ENCODE measurements at places on chromosomes 4 and X.

GRCh38 chrX:85244450-85245211, 840 bp downstream of the ZNF711 start:
- no peak for DNase-seq

DNA sequence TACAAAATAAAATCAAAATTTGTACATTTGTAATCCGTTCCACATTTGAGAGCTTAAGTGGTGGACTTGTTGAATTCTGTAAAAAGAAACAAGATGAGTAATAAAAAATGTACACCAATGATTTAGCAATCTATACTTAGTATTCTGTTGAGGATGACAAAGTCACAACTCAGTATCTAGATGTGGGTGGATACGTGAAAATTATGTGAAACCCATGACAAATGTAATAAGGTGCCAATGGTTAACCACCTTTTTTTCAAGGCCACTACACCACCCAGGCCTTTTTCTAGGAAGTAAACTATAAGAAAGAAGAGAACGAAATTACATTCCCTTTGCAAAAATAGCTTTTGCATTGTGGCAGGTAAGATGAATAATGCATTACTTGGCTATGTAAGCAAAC, 77.0 kb downstream of the ATP8A1 start:
- DNase-seq: no peak

- no peak for DNase-seq
These were observed 34.0 kb upstream of the VEGFD start for GRCh38 chrX:15418041-15418706.

DNA sequence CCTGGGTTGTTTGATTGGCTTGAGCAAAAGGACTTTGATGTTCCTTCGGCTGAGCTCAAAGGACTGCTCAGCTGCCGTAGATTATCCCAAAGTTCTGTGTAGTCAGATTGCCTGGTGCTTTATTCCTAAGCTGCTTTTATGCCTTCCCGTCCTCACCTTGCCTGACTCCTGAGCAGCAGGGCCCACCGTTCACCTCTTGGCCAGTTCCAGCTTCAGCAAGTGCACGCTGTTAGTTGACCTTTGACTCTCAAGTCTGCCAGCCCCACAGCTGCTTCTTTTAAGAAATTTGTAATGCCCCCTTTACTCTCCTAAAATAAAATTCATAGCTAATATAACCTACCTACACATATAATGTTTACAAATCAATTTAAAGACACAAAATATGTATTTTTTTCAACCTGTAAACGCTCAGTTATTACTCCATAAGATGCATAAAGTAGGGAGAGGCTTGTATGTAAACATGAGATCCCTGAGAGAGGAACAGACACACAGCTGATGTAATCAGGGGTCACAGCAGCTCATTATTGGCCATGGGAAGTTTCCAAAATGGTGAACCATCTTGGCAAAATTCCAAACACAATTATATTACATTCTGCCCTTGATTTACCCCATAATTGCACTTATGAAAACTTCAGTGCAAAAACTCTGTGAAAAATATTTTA, 28.6 kb downstream of the UCHL1 start:
- no peak for DNase-seq

DNA sequence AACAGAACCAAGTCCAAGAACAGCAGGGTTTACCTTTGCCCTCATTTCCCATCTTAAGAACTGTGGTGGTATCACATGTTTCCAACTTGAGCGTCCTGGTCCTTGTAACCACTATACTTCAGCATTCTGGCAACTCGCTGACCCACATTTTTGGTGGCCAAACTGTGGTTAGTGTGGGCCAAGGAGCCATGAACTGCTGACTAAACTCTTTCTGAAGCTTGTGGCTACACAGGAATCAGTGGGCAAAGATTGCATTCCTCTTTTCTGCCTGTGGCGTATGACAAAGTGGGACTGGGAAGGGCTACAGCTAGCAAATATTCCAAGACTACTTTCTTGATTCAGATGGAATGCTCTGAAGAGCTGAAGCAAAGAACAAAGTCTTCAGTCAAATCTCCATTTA, 106.3 kb upstream of the MID1 start:
- no peak for DNase-seq

- no peak for DNase-seq
These were observed 31.0 kb downstream of the KDM6A start for GRCh38 chrX:44903830-44904530.

- DNase-seq: no peak
These were observed 4.8 kb downstream of the NOP14 start for GRCh38 chr4:2958446-2958845.

- DNase-seq: no peak
These were observed 55.9 kb upstream of the LEF1 start for GRCh38 chr4:108224611-108225053.

DNA sequence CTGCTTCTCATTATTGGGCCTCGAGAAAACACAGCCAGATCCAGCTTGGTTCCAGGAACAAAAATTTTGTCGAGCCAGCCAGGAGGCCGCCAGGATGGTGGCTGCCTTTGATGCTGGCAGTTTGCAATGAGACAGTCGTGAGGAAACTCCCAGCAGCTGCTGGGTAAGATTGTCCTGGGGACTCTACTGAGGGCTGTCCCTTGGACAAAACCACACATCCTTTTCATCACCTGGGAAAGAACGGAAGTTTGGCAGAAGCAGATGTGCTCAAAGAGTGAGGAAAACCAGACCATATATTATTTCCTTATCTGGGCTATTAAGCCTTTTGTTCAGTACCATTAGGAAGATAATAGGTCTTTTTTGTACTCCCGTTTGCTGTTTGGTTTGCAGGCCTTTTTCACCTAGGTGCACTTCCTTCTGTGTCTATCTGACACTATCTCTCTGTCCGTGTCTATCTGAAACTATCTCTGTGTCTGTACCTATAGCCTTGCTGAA, 13.4 kb upstream of the PAPSS1 start:
- no peak for DNase-seq

DNA sequence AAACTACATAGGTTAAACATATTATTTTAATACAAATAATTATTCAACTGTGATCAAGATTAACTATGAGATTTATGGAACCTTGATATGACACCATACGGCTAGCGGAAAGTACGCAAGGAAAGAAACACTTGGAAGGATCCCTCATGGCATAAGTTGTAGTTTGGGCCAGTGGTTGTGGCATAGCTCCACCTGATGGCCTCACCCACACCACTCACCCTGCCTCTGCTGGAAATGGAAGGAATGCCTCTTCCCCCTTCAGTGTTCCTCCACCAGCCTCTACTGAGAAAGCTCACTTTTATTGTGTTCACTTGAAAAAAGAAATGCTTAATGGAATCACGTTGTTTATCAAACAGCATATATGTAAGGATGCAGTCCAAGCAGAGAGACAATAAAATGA, 86.4 kb downstream of the BMP15 start:
- no peak for DNase-seq

GRCh38 chr4:114180481-114180880, 201.0 kb upstream of the ARSJ start:
- peak; percentile 9 for DNase-seq

- DNase-seq: no peak
These were observed 198.7 kb downstream of the ENOX2 start for GRCh38 chrX:130704053-130705038.

GRCh38 chr4:26622913-26623312, 39.0 kb downstream of the TBC1D19 start:
- no peak for DNase-seq

DNA sequence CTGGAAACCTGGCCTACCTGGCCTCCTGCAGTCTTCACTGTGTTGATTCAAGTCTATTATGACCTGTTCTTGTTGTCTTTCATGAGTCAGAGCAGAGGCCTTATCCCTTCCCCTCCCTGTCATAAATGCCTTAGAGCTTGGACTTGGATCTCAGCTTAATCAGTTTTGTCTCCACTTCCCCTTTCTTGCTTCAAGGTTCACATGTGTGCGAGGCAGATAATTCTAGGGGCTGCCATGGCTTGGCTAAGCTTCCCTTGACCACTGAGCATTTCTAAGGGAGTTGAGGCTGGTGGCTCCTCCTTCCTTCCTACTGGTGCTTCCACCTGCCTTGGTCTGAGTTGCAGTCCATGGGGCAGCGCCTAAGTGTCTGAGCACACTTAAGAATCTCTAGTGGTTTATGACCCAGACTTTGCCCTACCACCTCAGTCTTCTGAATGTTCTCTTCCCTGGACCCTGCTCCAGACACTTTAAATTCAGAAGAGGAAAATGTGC, 1.7 kb upstream of the HEPH start:
- no peak for DNase-seq

DNA sequence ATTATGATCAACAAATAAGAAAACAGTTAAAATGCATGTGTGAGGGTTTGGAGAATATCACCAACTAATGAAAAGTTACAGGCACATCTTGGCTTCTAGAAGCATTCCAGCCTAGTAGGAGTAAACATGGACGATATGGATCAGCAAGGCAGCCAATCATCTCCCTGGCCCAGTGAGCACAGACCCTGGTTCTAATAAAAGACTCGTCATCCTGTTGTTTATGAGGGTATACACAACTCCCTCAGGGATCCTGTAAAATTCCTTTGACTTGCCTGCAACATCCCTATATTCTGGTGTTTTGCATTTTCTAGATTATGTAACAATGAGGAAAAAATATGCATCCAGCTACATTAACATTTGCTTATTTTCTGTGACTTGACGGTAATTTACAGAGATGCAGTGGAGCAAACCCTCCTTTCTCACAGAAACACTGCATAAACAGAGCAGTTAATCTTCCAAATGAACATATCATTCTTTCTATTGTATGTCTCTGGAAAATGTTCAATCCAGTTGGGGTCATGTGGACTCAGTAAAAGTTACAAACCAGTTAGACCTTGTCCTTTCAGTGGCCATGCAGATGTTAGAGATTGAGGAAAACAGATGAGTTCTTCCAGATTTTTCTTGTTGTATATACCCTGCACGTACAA, 88.9 kb upstream of the NDP start:
- no peak for DNase-seq

DNA sequence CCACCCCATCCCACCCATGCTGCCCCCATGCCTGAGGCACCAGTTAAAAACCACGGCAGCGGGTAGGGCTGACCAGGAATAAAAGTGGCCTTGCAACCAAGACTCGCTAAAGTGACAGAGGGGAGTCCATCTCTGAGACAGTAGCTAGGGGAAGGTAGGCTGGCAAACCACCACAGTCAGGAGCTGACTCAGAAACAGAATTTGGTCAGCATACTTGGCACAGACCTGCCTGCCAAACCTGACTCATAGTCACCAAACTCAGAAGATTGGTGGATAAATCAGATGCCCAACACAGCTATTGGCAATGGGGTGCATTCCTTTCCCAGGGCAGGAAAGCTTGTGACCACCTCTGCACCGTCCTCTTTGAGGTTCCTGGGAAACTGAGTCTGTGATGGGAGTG, 193.8 kb downstream of the BCOR start:
- no peak for DNase-seq

DNA sequence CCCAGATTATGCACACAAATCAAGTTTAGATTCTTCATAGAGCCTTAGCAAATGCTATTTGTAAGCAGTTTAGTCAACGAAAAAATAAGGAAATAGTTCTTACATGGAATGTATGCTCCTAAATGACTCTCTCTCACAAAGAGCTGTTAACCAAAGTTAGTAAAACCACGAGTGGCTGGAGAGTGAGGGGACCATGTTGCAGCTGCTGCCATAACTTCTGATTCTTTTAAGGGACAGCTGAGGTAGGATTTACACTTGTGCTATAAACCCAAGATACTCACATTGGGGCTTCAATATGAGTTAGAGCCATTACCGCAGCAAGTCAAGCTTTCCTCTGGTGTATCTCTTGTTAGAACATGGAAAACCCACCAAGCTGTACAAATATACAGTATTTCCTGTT, 2.7 kb downstream of the DOCK11 start:
- no peak for DNase-seq

DNA sequence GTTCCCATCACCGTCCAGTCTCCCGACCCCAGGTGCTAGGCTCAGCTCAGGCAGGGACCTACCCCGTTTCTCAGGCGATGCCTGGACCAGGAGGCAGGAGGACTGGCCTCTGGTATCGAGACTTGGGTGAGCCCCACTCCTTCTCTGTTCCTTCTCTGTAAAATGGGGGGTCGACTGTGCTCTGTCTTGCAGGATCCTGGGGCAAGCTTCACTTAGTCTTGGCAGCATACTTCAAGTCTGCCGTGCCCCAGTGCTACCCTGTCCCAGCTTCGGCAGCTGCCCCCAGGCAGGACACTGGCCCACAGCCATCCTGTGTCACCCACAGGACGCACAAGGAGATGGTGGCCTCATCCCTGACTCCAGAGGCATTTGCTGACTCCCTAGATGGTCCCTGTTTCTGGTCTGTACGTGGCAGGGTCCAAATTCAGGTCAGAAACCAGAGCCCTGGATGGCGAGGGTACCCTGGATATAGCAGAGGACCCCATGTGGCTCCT, 7.0 kb upstream of the HAUS7 start:
- DNase-seq: no peak

DNA sequence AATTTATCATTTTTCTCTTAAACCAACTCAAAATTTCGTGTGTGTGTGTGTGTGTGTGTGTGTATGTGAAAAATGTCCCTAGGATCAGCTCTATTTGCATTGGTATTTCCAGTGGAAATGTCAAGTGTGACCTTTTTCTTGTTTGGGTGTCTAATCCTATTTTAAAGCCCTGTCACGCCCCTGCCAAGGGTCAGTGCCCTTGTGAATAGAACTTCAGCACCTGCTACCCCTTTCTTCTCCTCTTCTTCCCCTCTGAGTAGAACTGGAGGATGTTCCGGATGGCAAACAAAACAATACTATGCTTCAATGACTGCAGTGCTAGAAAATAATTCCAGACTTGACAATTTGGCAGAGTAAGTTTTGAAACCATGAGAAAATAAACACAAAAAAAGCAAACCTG, 67.3 kb downstream of the SPRY1 start:
- no peak for DNase-seq

DNA sequence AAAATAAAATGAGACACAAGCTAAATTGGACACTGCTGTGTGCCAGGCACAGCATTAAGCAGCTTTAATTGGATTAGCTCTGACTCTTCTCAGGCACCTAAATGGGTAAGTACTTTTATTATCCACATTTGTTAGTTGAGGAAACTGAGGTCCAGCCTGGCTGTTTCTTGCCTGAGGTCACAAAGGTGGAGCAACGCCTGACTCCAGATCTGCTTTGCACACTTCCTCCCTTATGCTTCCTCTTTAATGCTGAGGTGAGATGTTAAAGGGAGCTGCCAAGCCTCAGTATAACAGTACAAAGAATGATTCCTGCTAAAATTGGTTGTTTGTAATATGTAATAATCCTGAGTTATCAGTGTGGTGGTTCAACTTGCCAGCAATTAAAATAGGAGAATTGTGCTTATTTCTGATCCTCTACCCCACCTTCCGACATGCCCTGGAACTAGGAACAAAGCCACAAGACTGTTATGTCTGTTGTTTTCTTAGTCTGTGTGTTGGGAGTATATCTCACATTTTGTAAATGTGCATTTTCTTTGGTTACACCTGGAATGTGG, 74.4 kb downstream of the AFF1 start:
- no peak for DNase-seq

- DNase-seq: no peak
These were observed 5.1 kb upstream of the SFRP2 start for GRCh38 chr4:153794006-153794405.

DNA sequence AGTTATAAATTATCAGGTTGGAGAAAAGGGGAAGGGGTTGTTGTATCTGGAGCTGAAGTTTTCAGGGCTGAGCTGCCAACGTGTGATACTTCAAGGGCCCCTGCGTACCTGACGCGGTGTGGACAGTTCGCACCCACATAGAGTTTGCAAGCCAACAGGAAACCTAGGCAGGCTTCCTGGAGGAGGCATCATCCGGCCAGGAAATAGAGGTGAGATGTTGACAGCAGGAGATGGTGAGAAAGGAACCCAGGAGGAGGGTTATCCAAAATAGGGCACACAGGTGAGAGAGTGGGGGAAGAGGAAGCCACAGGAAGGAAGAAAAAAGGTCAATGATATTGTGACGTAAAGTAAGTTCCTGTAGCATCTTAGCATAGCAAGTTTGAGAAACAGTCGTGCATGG, 127.2 kb downstream of the DHRSX start:
- no peak for DNase-seq

GRCh38 chr4:151950993-151951670, 190.3 kb upstream of the GATB start:
- no peak for DNase-seq
